ENCODE measurements at places on chromosomes 1 and 21. TPM values are rescaled to one million over a fixed set of nuclear protein-coding genes. Genes with fewer than 3 reads are reported as not detected.

Gene ACKR1
- not detected for total RNA-seq

Gene CA6
- total RNA-seq: not detected

Gene PLA2G2D
- total RNA-seq: not detected

Gene RIPPLY3
- total RNA-seq: not detected

Gene ATP1A4
- not detected for total RNA-seq

Gene OR4F29
- not detected for total RNA-seq

Gene TRIM67
- total RNA-seq: not detected

Gene MAP3K21
- 0.70 TPM for total RNA-seq

Gene ADAMTS5
- 0.08 TPM for total RNA-seq

Gene PRDX6
- total RNA-seq: 95.2 TPM

Gene OR2M3
- not detected for total RNA-seq

Gene DHDDS
- 48.6 TPM for total RNA-seq

Gene VASH2
- not detected for total RNA-seq

Gene SHE
- 0.10 TPM for total RNA-seq

Gene CELA3B
- not detected for total RNA-seq

Gene UMODL1
- not detected for total RNA-seq

Gene CA14
- not detected for total RNA-seq

Gene MEX3A
- total RNA-seq: 0.05 TPM

Gene FGR
- 452 TPM for total RNA-seq

Gene RHD
- total RNA-seq: not detected

Gene EXO1
- 2.7 TPM for total RNA-seq

Gene ZNF697
- not detected for total RNA-seq

Gene FMOD
- total RNA-seq: not detected

Measured in natural killer cell (primary cell).